Bronchial smooth muscle cell (primary cell): ENCODE measurements at places on chromosomes 7 and 10. TPM values are rescaled to one million over a fixed set of nuclear protein-coding genes. Genes with fewer than 3 reads are reported as not detected.

The CDK14 gene
- 24.3 and 51.5 TPM in 2 replicates for total RNA-seq

The ATOH7 gene
- total RNA-seq, result not detected in 2 replicates

The PIK3CG gene
- total RNA-seq, result not detected in 2 replicates

The GPC2 gene
- total RNA-seq, result 0.95 and 1.5 TPM in 2 replicates

The COPS6 gene
- 82.7 and 117 TPM in 2 replicates for total RNA-seq

The OR2A12 gene
- total RNA-seq, result not detected in 2 replicates

The ANKRD61 gene
- total RNA-seq, result not detected in 2 replicates
